ENCODE measurements at places on chromosomes 3 and 15. TPM values are rescaled to one million over a fixed set of nuclear protein-coding genes. Genes with fewer than 3 reads are reported as not detected.

The PLSCR2 gene
- not detected for total RNA-seq

The SERPINI2 gene
- not detected for total RNA-seq

The MYH15 gene
- total RNA-seq, result 0.18 TPM

The SLC27A2 gene
- 54.7 TPM for total RNA-seq

The SPRED1 gene
- 1.1 TPM for total RNA-seq
